Heart left ventricle (tissue), 16 donors: ENCODE measurements at places on chromosomes 4 and X. TPM values are rescaled to one million over a fixed set of nuclear protein-coding genes. Genes with fewer than 3 reads are reported as not detected.

DNA sequence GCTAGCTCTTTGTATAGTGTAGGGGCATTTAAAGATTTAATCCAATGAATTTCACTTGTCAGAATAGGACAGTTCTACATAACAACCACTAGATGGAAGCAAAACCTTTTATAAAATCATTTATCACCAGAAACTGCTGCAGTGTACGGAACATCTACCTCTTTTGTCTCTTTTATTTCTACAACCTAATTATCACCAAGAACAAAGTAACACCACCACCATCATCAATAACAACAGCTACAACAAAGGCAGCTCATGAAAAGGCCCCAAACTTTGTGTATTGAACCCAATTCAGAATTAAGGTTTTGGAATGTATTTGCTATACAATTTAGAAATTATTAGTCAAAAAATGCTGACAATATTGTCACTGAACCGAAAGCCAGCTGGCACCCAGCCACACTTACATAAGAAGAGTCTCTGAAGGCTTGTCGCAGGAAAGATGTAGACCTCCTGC lies 260.9 kb upstream of the RPS6KA3 start:
- DNase-seq = no peak

Gene ZNF182
- total RNA-seq = 2.3 TPM

Gene MSANTD1
- 0.30 TPM for total RNA-seq

DNA sequence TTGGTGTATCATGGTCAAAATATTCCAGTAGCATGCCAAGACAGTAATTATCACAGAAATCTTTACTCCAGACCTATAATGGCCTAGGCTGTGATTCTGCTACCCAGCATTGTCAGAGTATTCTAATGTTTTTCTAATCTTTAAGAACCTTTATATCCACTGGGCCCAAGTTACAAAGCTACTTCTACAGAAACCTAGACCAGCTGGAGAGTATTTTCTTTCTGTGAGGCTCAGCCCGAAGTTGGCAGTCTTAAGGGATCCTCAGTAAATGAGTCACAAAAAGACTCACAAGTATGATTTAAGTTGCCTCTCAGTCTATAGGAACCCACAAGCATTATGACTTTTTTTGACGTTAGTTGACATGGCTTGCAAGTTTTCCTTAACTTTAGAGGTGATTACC lies 638.5 kb upstream of the FAM241A start:
- DNase-seq = no peak

Gene PRICKLE3
- total RNA-seq = 10.0 TPM

Gene CSN3
- not detected for total RNA-seq

DNA sequence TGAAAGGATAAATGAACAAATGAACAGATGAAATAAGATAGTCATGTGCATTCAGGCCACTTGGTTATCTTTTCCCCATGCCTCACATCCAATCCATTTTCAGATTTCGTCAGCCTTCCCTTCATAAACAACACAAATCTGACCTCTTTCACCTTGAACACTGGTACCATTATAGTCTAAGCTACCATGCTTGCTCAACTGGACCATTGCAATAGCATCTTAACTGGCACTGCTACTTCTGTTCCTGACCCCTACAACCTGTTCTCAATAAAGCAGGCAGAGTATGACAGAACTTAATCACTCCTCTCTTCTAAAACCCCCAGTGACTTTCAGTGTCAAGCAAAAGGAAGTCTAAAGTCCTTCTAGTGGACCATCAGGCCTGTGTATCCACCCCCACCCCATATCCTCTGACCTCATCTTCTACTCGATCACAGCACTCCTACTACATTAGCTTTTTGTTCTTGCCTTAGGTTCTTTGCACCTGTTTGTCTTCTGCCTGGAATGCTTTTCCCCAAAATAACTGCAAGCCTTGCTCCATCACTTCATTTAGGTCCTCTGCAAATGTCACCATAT lies 40.7 kb downstream of the LARP7 start:
- DNase-seq = no peak

Gene LANCL3
- total RNA-seq = 0.20 TPM

- DNase-seq = no peak
Observed at GRCh38 chrX:39238006-39238405, 436.7 kb downstream of the MID1IP1 start.

DNA sequence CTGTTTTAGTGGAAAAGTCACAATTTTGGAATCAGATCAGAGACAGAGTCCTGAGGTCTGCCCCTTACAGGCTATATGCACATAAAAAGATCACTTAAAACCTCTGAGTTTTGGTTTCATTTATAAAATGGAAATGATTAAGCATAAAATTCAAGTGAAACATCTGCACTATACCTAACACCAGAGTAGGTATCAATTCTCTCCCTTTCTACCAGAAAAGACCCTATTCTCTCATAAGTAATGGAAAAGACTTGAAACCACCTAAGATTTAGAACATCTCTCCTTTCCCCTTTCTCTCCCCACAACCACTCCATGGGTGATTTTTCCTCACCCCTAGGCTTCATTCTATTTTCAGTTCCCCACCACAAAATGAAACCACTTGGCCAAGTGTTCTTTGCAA lies 907 bp downstream of the LHFPL1 start:
- no peak for DNase-seq

GRCh38 chrX:21800344-21800770 lies 39.1 kb upstream of the MBTPS2 start:
- DNase-seq = no peak

DNA sequence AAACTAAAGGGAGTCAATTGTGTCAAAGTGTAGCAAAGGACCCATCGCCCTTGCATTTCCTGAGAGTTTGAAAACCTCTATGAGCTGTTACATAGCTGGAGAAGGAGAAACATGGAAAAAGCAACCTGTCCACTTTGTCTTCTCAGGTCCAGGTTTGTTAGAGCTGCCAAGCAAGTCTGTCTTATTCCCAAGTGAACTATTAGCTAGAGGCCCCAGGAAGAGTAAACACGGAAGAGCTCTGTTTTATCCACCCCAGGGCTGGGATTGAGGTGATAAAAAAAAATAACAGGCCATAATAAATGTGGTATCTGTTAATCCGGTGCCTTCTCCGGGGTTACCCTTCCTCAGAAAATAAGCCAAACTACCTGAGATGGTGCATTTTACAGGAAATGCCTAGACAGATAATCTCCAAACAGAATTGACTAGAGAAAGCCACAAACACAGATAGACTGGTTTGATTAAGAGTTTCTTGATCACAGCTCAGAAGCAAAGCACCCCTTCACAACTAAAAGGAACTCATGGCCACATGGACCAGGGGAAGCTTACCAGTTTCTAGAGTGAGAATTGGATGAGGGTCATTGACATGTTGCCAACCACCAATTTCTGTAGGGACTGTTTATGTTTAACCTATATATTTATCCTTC lies 35.9 kb upstream of the RELL1 start:
- no peak for DNase-seq

DNA sequence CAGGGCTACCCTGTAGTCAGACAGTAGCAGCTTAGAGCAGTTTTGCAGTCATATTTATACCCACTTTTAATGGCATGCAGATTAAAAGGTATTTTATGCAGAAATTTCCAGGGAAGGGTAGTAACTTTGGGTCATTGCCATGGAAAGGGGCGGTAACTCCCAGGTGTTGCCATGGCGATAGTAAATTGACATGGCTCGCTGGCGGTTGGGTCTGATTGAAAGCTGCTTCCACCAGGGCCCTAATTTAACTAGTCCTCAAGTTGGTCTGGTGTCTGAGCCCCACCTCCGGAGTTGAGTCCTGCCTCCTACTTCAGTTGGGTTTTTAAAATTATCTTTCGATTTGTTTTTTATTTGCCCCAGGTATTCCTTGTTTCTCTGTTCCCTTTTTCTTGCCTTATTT lies 70.1 kb downstream of the NAA11 start:
- no peak for DNase-seq

Gene HSFX1
- total RNA-seq = 3.1 TPM

DNA sequence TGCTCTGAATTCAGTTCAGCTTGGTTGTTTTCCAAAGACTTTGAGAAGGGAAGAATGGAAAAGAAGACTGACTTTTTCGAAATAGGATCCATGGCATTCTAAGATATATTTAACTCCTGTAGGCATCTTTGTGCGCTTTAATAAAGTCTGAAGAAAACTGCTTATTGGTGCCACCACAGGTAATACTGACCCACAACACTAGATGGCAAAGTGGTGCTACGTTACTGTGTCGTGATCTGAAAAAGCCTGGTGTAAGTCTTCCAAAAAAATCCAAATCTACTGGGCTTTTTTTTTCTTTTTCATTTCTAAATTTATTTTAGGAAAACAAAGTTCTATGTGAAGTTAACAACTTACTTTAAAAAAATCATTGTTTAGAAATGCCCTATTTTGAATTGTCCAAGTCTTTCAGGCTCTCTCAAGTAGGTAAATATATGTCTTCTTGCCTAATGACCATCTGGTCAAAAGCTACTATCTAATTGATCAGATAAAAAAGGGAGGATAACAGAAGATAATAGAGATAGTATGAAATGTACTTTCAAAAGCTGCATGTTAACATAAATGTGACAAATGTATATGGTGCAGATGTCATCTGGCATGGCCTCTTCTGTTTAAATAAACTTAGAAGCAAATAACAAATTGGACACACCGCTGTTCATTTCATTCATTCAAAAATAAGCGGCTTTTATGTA lies 47.0 kb upstream of the MID1IP1 start:
- DNase-seq = no peak

DNA sequence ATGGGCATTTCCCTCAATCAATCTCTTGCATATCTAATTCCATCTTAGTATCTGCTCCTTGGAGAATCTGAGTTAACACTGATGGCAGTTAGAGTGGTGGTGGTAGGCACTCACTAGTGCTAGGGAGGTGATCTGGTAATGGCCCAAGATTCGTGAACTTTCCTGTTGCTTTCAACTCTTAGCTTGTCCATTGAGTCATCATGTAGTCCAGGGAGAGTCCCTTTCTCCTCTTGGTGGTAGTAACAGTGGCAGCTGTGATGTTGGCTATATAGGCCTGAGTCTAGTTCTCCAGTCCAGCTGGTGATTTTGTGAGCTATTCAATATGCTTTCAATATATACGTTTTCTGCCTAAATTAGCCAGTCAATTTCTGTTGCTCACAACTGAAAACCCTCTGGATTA lies 7.0 kb upstream of the XKRX start:
- no peak for DNase-seq

- no peak for DNase-seq
Observed at GRCh38 chrX:66731398-66731797, 92.5 kb upstream of the EDA2R start.

- DNase-seq = no peak
Observed at GRCh38 chr4:119841361-119841760, 212.8 kb upstream of the PDE5A start.

DNA sequence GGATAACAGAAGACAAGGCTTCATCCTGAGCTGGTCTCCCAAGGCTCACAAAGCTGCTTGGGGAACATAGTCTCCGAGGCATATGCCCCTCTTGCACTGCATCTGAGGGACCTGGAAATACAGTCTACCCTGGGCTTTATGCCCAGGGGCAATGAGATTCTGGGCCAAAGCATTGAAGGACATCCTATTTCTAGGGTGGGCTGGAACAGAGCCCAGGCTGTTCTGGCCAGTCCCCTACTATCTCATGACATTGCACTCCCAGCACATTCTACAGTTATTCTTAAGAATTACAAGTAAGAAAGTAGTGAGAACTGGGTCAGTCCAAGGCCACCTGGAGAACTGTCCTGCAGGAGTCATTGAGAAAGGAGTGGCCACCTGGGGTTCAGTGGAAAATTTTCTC lies 107.6 kb downstream of the USP46 start:
- DNase-seq = peak; percentile 65

Gene GPRIN3
- 6.3 TPM for total RNA-seq

- peak; percentile 24 for DNase-seq
Observed at GRCh38 chr4:2570551-2571222, 34.2 kb downstream of the FAM193A start.

DNA sequence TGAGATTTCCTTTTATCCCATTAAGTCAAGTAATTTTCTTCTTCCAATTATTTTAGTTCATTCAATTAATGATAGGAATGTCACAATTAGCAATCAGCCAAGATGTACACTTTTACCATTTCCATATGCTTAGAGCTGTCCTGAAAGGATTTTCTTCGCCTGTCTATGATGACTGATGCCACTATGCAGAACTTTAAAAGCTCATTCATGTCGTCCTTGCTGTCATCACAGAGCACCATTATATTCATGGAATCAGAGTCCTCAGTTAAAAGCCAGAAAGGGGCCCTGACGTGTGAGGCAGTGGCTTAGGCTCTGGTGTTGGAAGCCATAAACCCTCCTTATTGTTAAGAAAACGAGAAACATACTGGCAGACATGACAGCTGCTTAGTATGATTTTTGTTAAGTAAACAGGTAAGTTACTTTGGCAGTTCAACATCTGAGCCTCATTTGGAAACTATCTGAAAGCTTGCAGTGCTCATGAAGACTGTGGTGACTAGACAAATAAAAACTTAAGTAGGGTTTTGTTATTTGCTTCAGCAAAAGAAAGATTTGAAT lies 73.1 kb downstream of the HHIP start:
- DNase-seq = no peak

DNA sequence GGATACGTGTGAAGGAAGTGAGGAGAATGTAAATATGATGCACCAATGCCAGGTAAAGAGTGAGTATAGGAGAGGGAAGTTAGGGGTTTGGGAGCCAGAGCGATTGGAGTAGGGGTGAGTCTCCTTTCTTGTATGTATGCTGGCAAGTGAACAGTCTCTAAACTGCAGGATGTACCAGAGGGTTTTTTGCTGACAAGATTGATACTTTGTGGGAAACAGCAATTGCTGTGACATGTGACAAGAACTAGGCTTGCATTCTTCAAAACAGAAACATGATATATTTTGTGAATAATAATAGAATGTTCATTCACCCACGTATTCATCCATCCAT lies 706 bp downstream of the CHIC1 start:
- DNase-seq = no peak

- peak; percentile 9 for DNase-seq
Observed at GRCh38 chrX:109281483-109282275, 200.2 kb downstream of the GUCY2F start.

DNA sequence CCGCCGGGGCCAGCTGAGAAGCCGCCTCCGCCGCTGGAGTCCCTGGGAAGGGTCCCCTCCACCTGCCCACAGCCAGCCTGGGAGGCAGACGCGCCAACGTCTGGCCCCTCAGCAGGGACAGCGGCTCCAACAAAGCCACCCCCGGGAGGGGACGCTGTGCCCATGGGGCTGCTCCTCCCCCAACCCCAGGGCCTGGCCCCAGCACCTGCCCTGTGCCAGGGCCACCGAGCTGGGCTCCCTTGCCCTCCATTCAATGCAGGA lies 6.1 kb upstream of the HMX1 start:
- DNase-seq = no peak

Gene FAM184B
- total RNA-seq = not detected

Gene EREG
- 8.6 TPM for total RNA-seq

GRCh38 chr4:60857130-60857753 lies 342.9 kb upstream of the ADGRL3 start:
- no peak for DNase-seq

DNA sequence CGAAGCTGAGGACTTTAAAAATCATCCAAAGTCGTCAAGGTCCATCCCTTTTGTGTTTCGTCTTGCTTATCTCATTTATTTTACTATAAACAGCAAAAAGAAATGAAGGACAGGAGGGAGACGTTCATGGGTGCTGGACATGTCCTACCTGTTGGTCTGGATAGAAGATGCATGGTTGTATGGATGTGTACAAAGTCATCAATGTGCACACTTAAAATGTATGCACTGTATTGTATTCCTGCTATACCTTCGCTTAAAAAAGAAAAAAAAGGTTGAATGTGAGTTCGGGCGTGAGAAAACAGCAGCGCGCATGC lies 313 bp upstream of the BLOC1S4 start:
- DNase-seq = no peak

- DNase-seq = no peak
Observed at GRCh38 chr4:170666909-170667308, 577.2 kb upstream of the AADAT start.

Gene CNGA1
- total RNA-seq = not detected
